ENCODE measurements at places on chromosomes 1 and 21.

GRCh38 chr1:242623119-242623518 is 98.6 kb upstream of the PLD5 start:
- ATAC-seq: no peak

GRCh38 chr1:197857477-197857876 is 45.0 kb upstream of the C1orf53 start:
- no peak for ATAC-seq

DNA sequence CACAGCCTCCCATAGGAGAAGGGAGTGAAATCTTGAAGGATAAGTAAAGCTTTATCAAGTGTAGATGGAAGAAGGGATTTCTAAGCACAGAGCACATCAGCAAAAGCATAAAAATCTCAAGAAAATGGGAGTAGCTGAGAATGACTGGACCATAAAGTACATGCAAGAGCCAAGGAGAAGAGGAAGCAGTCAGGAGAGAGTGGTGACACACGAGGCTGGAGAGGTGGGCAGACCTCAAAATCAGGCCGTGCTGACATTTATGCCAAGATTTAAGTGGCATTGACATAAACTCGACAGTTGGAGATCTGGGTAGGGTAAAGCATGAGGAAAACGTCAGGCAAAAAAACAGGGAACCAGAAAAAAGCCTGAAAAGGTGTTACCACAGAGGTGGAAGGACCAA is 62.3 kb downstream of the GFI1 start:
- ATAC-seq: no peak

GRCh38 chr1:180899262-180899661 is 13.4 kb upstream of the KIAA1614 start:
- no peak for ATAC-seq

DNA sequence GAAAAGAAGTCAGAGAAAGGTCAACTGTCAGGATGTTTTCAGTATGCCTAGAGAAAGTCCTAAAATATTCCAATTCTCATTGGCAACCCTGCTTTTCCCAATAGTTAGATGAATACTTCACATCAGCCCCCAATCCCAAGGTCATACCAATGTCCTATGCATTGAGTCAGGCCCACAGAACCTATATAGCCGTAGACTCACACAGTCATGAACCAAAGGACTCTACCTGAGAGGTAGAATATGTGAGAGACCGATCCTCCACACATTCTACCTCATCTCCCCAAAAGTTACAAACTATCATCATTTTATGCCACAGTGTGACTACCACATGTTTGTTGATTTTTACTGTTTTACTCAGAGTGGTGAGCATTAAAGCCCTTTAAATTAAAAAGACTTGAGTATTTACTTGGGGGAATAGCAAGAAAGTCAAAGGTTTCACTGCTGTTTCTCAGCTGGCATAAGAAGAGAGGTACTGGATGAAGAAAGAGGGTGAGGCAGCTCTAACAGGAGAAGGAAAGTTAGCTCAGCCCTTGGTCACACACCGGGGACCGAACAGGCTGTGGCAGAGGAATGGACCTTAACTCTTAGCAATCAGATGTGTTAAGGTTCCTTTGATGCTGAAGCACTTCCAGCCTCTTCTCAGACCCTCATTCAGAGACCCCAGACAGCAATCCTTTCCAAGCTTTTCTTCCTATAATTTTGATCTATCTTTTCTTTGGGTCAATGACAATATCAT is 937 bp downstream of the CD48 start:
- ATAC-seq: peak; percentile 16

DNA sequence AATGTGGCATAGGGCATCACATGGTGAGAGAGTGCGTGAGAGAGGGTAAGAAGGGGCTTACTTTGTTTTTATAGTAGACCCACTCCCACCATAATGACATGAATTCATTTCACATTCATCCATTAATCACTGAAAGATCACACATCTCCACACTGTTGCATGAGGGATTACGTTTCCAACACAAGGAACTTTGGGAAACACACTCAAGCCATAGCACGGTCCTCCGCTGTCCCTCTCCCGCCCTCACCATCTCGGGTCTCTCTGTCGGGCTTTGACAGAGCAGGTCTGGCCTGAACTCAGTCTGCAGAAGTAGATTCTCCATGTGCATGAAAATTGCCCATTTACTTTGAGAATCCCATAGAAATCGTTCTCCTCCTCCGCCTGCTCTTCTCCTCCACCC is 312.2 kb downstream of the MATN1 start:
- no peak for ATAC-seq

DNA sequence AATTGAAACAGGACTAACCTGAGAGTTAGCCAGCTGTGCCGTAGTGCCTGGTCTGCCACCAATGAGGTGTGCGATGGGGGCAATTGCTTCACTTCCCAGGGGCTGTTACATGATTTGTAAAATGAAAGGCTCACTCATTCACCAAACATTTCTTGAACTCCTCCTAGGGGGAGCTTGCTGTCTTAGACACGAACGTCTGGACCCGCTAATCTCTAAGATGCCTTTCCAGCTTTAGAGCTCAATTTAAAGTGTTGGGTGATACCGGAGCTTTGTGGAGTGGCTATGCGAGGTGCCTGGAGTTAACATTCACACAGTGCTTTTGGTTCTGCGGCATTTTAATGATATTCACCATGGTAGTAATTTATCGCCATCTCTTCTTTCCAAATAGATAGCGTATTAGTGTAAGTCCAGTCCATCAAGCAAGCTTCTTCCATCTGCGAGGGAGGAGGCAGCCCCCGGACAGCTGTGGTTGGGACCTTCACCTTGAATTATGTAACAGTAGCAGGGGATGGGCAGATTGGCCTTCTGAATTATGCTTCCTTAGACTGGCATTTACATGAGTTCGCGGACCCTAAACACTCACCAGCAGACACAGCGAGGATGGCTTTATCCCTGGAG is 179.9 kb downstream of the ADSS2 start:
- no peak for ATAC-seq

DNA sequence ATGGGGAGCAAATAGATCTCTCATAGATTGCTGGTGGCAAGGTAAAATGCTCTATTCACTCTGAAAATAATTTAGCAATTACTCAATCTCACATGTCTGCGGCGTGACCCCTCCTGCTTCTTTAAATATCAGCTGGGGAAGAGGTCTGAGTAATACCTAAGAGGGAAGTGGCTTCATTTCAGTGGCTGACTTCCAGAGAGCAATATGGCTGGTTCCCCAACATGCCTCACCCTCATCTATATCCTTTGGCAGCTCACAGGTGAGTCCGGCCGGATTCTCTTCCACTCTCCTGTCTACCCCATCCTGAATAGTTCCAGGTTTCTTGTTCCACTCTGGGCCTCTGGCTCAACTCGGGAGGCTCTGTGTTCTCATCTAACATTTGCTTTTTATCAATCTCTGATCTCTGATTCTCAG is at the start of gene SLAMF7:
TSS of gene SLAMF7 (plus strand) at position 150 of the 414 bp plus-strand sequence. CDS start at position 205, 55 bp downstream.
- peak; percentile 83 for ATAC-seq

DNA sequence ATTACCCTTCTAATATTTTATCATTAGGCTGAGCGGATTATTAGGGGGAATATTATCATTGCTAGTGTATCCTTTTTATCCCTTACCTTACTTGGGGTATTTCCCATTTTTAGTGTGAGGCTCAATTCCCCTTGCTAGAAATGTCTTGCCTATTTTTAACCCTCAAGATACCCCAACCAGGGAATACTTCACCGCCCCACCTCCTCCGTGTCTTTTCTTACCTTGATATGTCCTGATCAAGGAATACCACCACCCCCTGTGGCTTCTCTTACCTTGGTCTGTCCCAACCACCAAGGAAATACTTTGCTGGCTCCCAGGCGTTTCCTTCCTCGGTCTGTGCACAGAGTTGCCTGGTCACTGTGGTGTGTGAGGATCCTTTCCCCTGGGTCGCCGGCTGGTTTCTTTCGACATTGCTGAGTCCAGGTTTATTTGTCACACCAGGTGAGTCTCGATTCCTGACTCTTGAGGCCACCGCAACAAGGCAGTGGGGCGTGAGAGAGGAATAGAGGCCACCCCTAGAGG is 57.8 kb downstream of the SERINC2 start:
- no peak for ATAC-seq

GRCh38 chr21:31726407-31726806 is 5.5 kb downstream of the SCAF4 start:
- no peak for ATAC-seq

DNA sequence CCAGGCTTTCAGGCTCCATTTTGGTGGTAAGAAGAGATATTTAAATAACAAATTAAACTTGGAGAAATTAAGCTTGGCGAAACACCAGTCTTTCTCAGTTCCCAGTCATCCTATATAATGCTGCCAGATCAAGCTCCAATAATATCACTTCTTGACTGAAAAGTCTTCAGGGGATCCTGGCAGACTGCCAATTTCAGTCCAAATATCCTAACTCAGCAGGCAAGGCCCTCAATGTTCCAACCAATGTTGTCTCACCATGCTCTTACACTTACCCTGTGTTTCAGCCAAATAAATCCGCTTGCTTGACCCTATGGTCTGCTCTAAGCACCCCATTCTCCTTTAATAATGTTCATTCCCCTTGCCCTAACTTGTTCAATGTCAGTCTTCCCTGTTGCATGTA is 39.9 kb upstream of the BCL10 start:
- ATAC-seq: no peak

GRCh38 chr1:243335292-243335691 is 79.5 kb downstream of the SDCCAG8 start:
- ATAC-seq: no peak

DNA sequence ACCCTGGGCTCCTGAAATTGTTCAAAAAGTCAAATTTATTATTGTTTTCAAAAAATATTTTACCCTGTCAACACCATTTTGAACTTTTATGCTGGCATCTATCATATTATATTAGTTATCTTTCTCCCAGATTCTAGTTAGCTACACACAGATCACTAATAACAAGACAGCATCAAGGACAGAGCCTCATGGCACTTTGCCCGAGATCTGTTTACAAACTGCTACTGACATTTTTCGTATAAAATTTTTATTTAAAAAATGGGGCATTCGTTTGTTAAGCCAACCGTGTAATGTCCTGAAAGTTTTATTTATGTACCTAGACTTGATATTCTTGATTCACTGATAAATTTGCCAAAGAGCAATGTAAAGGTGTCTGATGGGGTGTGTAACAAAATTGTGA is 78.1 kb downstream of the PLPPR5 start:
- no peak for ATAC-seq

GRCh38 chr1:15756143-15757015 is 2.2 kb upstream of the FBLIM1 start:
- no peak for ATAC-seq

GRCh38 chr1:43933386-43934100 is at the start of gene ARTN:
Gene ARTN (plus strand): TSS chr1:43933801. CDS start chr1:43935657, 1,856 bp downstream.
- ATAC-seq: no peak

- ATAC-seq: no peak
Observed at GRCh38 chr1:225362805-225363204, 65.0 kb downstream of the LBR start.

DNA sequence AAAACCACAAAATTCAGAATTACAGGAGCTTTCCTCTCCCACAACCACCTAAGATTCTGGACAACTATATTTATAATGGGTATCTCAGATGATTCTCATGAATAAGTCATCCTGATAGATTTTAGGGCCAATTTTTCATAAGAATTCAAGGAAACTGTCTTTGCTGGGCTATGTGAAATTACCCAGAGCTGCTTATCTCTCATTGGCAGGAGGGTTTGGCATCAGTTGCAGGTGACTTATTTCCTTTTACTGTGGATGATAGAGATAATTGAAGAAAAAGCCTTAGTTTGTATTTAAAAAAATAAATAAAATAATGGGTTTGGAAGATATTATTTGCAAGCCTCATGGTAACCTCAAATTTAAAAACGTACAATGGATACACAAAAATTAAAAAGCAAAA is 38.2 kb upstream of the WDR26 start:
- ATAC-seq: no peak

GRCh38 chr21:16280686-16281091 is 550.9 kb downstream of the USP25 start:
- no peak for ATAC-seq

- no peak for ATAC-seq
Observed at GRCh38 chr21:38982096-38982495, 176.4 kb downstream of the ETS2 start.

DNA sequence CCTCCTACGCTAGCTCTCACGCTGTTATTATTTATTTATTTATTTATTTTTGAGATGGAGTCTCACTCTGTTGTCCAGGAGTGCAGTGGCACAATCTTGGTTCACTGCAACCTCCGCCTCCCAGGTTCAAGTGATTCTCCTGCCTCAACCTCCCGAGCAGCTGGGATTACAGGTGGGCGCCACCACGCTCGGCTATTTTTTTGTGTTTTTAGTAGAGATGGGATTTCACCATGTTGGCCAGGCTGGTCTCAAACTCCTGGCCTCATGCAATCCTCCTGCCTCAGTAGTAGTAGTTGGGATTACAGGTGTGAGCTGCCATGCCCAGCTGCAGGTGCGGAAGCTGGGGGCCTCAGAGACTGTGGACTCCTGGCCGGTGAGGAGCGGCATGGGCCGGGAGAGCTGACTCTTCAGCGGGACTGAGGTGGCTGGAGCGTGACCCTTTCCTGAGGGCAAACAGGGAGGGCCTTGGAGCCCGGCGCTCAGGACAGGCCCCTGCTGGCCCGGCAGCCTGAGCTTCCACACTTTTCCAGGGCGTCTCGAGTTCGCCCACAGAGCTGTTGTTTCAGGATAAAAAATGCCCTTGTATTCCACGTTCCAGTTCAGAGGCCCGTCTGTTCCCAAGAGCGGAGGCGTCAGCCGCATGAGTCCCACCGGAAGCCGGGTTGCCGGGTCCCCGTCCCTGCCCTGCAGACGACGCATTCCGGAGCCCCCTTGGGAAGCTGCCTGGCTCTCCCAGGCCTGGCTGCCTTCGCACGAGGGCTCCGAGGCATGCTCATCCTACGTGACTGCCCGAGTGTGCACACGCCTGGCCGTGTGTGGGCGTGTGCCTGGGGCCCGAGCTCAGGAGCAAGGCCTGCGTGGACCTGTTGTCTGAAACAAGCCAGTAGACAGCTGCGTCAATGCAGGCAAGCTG is 126.2 kb downstream of the SIK1 start:
- ATAC-seq: no peak

GRCh38 chr1:219904934-219905333 is 23.4 kb downstream of the SLC30A10 start:
- ATAC-seq: no peak

GRCh38 chr1:60136395-60136794 is 62.8 kb upstream of the C1orf87 start:
- no peak for ATAC-seq

GRCh38 chr1:102891868-102892625 is 216.3 kb downstream of the COL11A1 start:
- ATAC-seq: no peak

DNA sequence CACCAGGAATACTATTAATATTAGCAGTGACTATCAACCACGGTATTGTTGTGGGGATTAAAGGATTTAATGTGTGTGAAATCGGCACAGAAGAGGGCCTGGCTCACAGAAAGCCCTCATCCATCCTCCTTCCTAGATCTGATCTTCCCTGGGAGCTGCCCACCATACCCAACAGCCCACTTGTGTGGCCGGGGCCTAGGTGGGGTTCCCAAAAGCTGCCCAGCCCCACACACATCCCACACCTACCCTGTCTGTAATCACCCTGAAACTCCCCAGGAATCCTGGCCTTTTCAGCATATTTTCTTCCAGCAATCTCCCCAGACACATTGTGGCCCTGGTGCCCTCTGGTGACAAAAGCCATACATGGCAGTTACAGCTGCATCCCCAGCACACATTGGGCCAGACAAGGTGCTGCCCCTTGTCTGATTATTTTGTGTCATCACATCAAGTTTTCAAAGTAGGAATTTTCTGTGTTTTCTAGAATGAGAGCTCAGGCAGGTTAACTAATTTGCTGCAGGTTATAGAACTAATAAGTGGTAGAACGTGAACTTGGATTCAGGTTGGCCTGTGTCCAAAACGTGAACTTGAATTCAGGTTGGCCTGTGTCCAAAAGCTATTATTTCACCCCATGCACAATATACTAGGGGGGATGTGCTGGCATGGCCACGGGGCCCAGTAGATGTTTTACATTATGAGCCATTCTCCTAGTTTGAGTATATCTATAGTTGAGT is 5.3 kb upstream of the SLC6A9 start:
- peak; percentile 75 for ATAC-seq

Measured in activated CD4-positive, CD25-positive, alpha-beta regulatory T cell treated with anti-CD3 and anti-CD28 coated beads, Interleukin-2, amount 50 U/mL, for 24 hours (primary cell).